WERI-Rb-1 (cell line): ENCODE measurements at places on chromosomes 13 and 19.

- no peak for DNase-seq
These were observed 70.7 kb downstream of the SPACA7 start for GRCh38 chr13:112446867-112447266.

DNA sequence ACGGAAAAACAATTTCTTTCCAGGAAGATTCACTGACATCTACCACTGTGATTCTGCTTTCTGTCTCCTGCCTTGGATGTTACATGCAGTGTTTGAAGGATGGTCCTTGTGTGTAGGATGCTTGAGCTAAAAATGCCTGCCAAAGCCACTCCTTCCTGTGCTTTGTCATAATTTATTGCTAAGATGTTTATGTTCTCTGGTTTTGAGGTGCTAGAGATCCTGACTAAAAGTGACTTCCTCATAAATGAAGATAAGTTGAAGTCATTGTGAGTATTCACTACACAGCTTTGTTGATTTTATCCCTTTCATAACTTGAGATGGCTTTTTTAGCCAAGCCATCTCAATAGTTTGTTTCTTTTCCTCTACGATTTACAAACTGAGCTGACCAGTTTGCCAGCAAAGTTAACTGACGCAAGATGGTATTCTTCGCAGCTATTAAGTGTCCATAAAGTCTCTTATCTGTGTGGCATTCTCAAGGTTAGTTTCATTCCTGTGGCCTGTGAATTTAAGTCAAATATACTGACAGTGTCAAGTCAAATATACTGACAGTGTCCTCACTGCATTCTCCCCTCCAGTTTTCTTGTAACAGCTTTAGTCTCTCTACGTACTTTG lies 15.7 kb upstream of the FBXL3 start:
- DNase-seq: no peak

DNA sequence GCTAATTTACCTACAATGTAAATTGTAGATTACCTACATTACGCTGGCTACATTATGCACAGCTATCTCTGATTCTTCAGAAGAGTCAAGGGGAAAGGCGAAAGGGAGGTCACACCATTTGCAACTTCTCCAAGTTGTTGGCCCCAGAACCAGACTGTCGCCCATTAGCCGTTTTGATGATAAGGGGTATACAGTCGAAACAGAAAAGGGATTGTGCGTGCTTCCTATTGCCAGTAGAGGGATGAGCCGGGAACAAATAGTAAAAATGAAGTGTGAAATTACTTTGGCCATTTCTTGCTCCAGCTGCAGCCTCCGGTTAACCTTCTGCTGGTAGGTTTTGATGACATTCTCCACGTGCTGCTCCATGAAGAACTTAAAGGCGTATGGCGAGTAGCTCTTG lies 73.8 kb downstream of the LATS2 start:
- DNase-seq: no peak

GRCh38 chr13:114097893-114098688 lies 34.3 kb downstream of the RASA3 start:
- DNase-seq: peak; percentile 10

DNA sequence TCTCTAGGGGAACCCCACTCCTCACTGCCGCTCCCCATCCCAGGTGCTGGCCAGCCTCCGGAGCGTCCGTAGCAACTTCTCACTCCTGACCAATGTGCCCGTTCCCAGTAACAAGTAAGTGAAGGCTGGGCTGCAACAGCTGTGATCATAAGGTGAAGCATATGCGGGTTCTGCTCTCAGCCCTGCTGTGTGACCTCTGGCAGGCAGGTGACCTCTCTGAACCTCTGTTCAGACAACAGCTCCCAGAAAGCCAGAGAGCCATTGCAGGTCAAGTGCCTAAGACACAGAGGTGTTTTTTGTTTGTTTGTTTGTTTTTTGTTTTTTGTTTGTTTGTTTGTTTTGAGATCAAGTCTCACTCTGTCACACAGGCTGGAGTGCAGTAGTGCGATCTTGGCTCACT lies 28.7 kb downstream of the PDE4A start:
- no peak for DNase-seq

DNA sequence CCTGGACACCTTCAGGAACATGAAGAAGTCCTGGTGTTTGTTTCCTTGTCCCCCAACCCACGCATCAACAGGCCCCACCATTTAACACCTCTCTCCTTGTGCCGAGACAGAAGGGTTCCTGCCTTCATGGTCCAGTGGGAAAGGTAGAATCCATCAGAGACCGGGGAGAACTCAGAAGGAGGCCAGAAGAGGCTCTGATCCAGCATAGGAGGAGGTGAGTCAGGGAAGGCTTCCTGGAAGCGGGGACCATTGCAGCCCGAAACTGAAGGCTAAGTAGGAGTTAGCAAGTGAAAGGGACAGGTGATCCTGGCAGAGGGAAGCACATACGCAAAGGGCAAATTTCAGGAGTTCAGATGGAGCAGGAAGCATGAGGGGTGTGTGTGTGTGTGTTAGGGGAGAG lies 484 bp downstream of the ICAM3 start:
- DNase-seq: no peak

DNA sequence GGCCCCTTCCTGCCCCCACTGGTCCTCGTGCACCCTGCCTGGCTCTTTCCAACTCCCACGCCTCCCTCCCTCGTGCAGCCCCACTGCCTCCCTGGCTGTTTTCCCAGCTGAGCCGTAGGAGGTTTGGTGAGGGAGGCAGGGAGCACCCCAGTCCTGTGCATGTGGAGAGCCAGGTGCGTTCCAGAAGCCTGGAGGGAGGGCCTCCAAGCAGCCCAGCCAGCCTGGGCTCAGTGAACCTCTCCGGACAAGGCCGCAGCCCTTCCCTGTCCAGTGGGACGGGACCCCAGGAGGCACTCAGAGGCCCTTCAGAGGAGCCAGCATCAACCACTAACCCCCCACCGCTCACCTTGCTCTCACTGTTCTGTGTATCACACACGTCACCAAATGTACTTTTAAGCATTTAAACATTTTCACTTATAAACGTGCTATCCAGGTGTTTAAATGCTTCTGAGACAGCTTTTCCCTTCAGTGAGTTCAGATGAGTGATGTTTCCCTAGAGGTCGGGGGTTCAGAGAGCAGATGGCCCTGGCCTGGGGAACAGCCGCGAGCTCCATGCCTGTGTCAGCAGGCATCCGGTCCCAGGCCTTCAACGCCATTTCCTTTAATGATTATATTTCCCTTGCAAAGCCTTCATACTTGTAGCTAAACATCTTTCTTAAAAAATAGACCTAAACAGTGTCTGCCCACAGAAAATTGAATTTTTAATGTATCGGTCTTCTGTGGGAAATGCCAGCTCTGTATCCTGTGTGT lies 122.6 kb downstream of the ATP11A start:
- no peak for DNase-seq

GRCh38 chr19:5680437-5681368 lies at the start of the genes HSD11B1L and MICOS13:
Gene HSD11B1L, plus strand, starts transcription at chr19:5681027. Its CDS starts 3,806 bp downstream, at chr19:5684833.
Gene MICOS13, minus strand, starts transcription at chr19:5680516. Its CDS starts 30 bp downstream, at chr19:5680486.
- DNase-seq: peak; percentile 98

- no peak for DNase-seq
These were observed 691.1 kb downstream of the UQCRFS1 start for GRCh38 chr19:28521614-28522544.

- no peak for DNase-seq
These were observed 8.8 kb downstream of the RINL start for GRCh38 chr19:38869160-38869835.

DNA sequence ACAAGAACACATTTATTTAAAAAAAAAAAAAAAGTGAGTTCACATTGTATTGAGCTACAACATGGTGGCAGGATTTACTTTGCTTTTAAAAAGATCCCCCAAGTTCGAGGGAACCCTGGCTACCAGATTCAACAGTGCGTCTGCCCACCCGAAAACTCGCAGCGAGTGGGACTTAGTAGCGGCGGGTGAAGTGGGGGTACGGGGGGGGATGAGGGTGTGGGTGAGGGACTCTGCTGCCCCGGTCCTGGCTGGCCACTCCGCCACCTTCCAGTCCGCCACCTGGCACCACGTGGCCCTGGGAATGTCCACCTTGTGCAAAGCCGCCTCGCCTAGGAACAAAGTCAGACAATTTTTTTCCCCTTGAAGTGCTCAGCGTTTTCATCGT lies 19.3 kb upstream of the TINCR start:
- DNase-seq: no peak

GRCh38 chr13:39451860-39452301 lies 151.1 kb downstream of the LHFPL6 start:
- DNase-seq: peak; percentile 57

GRCh38 chr13:66033924-66034323 lies 1196.2 kb downstream of the PCDH9 start:
- DNase-seq: no peak

- no peak for DNase-seq
These were observed 52.8 kb upstream of the ADGRE5 start for GRCh38 chr19:14328406-14328805.

DNA sequence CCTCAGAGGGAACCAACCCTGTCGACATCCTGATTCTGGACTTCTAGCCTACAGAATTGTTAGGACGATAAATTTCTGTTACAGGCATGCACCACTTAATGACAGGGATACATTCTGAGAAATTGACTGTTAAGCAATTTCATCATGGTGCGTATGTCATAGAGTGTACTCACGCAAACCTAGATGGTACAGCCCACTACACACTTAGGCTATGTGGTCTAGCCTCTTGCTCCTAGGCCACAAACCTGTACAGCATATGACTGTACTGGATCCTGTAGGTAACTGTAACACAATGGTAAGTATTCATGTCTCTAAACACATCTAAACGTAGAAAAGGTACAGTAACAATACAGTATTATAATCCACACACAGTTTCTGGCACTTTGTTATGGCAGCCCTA lies 13.3 kb downstream of the USP12 start:
- DNase-seq: no peak

DNA sequence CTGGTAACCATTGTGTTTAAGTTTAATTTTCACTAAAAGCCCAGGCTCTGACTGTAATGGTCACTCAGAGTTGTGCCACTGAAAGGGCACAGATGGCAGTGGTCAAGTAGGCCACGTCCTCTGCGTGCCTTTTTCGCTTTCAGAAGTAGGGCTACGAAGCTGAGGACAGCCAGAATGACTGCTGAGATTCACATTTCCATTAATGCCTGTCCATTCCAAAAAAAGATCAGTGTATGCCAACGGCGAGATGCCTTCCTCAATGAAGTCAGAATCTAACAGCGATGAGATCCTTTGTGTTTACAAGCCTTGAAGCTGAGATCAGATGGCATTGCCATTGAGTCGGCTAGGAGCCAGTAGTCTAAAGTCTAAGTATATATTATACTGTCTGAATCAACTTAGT lies 311.3 kb downstream of the FGF14 start:
- DNase-seq: no peak

GRCh38 chr13:37342205-37342604 lies 236.7 kb upstream of the CSNK1A1L start:
- DNase-seq: no peak

DNA sequence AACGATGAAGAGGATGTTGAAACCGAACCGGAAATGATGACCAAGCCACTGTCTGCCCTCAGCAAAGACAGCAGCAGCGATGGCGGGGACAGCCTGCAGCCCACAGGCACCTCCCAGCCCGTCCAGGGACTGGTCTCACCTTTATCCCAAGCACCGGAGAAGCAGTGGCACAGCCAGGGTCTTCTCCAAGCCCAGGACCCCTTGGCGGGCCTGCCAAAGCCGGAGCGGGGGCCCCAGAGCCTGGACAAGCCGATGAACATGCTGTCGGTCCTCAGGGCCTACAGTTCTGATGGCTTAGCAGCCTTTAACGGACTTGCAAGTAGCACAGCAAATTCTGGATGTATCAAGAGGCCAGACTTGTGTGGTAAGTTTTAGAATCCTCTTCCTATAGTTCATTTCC lies 177.0 kb downstream of the ZNF536 start:
- DNase-seq: no peak

GRCh38 chr13:27264181-27264580 lies 6.4 kb upstream of the RASL11A start:
- no peak for DNase-seq
